ENCODE measurements at places on chromosomes 11 and 22. TPM values are rescaled to one million over a fixed set of nuclear protein-coding genes. Genes with fewer than 3 reads are reported as not detected.

GRCh38 chr11:121551463-121551862 is 98.7 kb upstream of the SORL1-AS1 start:
- DNase-seq: peak; percentile 19

DNA sequence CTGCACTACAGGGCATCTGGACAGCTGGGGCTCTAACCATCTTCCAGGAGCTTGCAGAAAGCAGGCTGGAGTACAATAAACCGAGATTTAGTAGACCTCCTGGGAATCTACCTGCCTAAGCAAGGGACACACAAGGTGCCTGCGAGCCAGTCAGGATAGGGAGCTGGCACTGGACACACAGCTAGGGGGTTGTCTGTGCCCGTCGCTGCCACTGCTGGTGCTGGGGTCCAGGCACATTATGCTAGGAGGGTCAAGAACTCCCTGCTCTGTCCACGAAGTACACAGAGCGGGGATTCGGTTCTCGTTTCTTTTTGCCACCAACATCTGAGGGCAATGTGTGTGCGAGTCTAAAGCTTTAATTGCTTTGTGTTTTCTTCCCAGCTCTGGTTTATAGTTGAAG is 4.2 kb downstream of the RIC8A start:
- no peak for DNase-seq

- DNase-seq: no peak
Observed at GRCh38 chr11:8794677-8795103, 112.1 kb downstream of the RPL27A start.

Gene DEFB131B
- not detected for total RNA-seq

GRCh38 chr11:13433437-13433836 is 29.6 kb downstream of the BTBD10 start:
- DNase-seq: no peak

Gene PITPNM1
- 32.1 TPM for total RNA-seq

Gene CBL
- 11.1 TPM for total RNA-seq

DNA sequence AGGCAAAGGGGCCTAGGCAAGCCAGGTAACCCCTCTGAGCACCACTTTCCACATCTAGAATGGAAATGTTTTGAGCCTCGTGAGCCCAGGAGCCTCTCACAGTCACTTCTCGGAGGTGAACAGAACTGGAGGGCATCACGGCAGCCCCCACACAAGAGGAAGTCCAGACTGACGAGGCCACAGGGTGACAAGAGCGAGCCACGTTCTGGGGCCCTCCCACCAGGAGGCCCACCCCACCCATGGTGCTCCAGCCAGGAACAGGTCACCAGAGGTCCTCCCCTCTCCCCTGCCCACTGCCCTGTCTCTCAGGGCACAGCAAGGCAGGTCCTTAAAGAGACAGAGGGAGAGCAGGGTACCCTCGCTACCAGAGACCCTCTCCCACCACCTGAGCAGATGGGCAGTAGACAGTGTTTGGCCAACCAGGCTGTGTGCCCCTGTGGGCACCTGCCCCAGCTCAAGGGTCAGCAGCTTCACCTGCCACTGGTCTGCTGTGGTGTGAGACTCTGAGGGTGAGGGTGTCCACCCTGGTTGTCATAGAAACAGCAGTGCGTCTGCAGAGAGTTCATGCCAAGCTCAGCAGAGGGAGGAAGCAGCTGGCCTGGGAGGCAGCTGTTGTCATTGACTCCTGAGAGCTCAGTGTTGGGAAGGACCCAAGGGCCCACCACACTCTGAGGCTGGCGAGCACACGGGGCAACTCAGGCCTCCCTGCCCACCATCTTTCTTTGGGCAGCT is 31.4 kb downstream of the RSPH14 start:
- no peak for DNase-seq

DNA sequence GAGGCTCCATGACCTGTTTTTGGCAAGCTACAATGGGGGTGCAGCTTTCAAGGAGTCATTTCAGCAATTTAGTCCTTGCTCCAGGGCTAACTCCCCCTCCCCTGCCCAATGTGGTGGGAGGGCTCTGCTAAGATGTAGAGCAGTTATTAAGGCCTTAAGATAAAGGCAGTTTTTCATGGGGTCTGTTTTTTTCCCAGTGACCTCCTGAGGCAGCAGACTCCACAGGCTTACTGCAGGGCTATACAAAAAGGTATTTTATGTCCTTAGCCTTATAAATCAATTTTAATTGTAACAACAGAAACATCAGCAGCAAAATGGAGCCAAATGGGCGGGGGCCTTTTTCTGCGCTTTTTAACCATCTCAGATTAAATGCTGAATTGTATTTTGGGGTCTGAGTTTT is 192.3 kb downstream of the KIRREL3 start:
- DNase-seq: no peak

GRCh38 chr11:77026743-77027142 is 7.5 kb upstream of the B3GNT6 start:
- DNase-seq: no peak

DNA sequence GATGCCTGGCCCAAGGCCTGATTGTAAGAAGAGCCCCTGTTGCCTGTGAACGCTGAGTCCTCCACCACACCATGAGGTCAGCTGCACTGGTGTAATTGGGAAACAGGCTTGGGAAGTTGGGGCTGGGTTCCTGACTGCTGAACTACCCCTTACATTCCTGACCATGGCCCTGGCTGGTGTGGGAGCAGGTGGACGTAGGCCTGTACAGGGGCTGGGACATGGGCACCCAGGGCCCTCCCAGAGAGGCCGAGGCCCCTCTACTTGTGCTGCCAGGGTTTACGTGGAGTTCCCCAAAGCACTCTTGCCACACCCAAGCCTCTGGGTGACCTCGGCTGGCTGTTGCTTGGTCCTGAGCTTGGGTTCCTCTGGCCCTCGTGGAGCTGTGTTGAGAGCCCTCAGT is 5.4 kb downstream of the RELT start:
- no peak for DNase-seq

- DNase-seq: no peak
Observed at GRCh38 chr11:92506809-92507336, 282.3 kb downstream of the FAT3 start.

Gene ZNF214
- total RNA-seq: 1.8 TPM

DNA sequence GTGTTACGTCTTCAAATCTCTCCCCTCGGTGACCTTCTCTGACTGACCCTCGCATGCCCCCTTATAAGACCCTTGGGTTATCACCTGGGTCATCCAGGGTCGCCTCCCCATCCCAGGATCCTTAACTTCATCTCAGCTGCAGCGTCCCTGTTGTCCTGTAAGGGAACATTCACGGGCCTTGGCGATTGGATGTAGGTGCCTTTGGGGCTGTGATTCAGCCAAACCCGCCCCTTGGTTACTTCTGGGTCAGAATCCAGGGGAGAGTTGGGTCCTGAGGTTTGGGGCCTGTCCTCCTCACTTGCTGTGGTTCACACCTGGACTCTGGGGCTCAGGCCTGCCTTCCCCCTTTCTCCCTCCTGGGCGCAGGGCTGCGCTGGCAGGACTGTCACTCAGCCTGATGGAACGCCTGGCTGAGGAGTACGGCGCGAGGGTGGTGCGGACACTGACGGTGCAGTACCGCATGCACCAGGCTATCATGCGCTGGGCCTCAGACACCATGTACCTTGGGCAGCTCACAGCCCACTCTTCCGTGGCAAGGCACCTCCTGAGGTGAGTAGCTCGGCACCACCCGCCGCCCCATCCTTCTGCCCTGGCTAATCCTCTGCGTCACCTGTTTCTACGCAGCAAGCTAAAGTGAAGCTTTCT is 29.4 kb downstream of the IGHMBP2 start:
- DNase-seq: no peak

Gene CARD18
- 0.80 TPM for total RNA-seq

DNA sequence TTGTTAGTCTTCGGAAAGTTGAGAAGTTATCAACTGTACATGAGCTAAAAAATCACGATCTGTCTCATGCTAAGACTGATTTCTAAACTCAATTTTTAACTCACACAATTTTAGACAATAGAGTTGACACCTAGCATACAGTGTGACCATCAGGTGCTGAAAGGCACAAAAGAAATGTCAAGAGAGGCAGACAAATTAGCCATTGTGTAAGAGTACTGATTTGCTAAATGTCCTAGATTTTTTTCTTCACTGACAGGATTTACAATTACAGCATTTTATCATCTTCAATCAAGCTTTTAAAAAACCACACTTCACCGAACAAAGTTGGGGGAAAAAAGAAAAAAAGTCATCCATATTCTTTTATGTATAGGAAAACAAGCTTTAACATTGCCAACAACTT is 7.0 kb downstream of the LGR4 start:
- no peak for DNase-seq

DNA sequence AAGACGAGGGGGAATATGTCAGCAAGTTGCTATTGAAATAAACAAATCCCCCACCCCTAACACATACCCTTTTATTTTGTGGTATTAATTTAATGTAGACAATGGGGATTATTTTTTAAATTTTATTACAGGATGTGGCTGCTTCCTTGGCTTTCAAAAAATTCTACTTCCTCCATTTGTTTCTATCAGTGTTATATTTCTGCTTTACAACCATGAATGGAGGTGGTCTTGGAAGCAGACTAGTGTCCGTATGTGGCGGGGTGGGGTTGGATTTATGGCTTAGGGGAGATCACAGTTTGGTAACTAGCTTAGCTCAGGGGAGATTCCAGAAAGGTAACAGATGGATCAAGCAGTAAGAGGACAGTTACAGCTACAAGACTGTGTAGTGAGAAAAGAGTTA is 39.3 kb upstream of the PICALM start:
- no peak for DNase-seq

DNA sequence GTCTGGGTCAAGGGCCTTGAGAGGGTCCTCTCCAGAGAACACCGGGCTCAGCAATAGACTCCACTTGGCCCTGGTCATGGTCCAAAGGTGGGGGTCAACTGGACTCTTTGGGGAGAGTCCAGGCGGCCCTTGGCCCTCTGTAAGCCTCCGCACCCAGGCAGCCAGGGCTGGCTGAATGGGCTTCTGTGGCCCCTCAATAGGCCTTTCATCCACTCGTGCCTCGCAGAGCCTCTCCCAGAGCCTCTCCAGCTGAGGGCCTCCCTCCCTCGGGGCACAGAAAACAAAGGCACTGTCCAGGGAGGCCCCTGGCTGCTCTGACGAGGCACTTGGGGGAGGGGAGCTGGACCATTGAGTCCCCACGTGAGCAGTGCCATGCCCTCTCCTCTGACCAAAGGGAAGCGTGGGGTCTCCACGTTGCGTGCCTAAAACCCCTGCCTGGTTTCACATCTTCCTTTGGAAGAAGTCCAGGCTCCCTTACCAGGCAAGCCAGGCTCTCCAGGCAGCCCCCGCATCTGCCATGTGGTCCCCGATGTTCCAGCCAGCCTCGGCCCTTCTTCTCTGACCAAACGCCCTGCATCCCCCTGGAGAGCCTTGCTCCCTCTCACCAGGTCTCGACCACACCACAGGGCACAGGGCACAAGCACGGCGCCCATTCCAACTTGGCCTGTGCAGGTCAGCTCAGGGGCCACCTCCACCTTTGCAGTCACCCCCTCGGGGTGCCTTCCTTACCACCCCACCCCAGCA is 15.5 kb downstream of the KIAA0930 start:
- no peak for DNase-seq

Gene FAT3
- 1.1 TPM for total RNA-seq

DNA sequence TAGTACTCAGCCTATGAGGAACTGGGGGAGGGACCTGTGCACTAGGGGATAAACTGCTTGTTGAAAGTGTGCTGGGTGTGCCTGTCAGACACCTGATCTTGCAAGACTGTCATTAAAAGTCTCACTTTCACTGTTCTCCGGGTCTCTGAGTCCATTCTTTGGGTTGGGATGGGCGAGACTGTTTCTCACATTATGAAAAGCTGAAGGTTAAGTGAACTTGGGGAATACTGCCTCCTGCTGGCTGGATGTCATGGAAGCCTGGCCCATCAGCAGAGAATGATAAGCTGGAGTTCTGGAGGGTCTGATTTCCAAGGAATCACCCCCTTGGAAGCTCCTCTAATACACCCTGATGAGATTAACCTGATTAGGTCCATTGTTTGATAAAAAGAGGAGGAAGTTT is 9.0 kb upstream of the VPREB1 start:
- DNase-seq: peak; percentile 34

- DNase-seq: no peak
Observed at GRCh38 chr11:9738116-9738515, 74.2 kb downstream of the SWAP70 start.

Gene CCDC116
- total RNA-seq: 0.29 TPM

Measured in Daoy (cell line).